ENCODE measurements at places on chromosomes 6 and 20. TPM values are rescaled to one million over a fixed set of nuclear protein-coding genes. Genes with fewer than 3 reads are reported as not detected.

DNA sequence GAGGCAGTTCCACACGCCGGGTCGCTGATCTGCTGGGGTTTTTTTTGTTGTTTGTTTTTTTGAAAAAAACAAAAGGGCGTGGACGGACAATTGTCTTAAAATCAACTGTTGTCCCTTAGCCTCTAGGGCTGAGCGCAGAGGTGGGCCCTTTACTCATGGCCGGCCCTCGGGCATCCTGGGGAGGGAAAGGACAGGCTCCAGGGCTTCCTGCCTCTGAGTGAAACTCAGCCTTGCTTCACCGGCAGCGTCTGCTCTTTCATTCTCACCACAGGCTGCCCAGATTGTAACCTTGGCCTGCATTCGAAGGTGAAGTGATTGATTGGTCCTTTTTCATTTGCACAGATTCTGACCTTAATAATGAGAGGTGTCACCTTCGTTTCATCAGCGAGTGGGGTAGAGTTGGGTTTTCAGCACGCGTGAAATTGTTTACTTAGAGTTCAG, 797 bp downstream of the SMIM13 start:
- DNase-seq = no peak

BHLHE23 gene
- not detected for total RNA-seq

- no peak for DNase-seq
Measured at GRCh38 chr6:4059115-4059777, 19.7 kb downstream of the FAM217A start.

CRISP2 gene
- total RNA-seq = not detected

BTN3A1 gene
- total RNA-seq = 15.4 TPM

DNA sequence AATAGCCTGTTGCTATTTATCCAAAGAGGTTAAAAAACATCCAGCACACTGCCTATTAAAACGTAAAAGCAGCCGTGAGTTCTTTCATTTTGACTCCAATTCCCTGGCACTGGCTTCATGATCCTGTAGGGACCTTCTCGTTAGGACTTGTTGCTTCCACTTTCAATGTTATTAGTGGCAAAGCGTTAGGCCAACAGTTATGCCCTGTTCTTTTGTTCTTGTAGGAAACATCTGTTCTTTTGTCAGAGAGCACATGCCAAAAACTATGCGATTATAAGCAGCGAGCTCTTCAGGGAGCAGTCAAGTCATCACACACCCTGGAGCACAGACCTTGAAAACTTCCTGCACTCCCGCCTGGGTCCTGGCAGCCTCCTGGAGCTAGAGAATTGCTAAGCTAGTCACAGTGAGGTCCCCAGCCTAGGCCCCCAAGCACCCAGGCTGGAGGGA, 609.5 kb upstream of the ARID1B start:
- no peak for DNase-seq

GRCh38 chr6:83536034-83536646, 23.8 kb downstream of the PRSS35 start:
- no peak for DNase-seq

GRCh38 chr20:4082406-4083097, 67.2 kb upstream of the RNF24 start:
- DNase-seq = no peak

- DNase-seq = no peak
Measured at GRCh38 chr6:163180874-163181541, 233.5 kb upstream of the QKI start.

PPDPF gene
- total RNA-seq = 173 TPM

DNA sequence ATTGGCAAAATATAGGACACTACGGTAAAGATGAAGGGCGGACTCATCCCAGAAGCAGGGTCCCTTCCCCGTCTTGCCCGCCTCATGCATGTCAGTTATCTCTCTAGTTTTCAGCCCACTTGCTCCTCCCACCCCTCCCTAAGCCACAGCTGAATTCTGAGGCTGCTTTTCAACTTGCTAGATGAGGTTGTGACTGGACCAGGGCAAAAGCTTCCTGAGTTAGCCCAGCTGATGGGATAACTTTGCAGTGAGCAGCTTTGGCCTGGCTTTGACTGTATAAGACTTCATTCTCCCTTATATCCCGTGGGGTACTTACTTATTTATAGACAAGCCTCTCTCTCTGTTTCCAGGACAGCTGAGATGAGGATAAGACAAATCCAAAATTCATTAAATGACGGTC, 23.2 kb downstream of the GHRH start:
- DNase-seq = peak; percentile 20

- no peak for DNase-seq
Measured at GRCh38 chr6:16394632-16395031, 156.2 kb downstream of the GMPR start.

DNA sequence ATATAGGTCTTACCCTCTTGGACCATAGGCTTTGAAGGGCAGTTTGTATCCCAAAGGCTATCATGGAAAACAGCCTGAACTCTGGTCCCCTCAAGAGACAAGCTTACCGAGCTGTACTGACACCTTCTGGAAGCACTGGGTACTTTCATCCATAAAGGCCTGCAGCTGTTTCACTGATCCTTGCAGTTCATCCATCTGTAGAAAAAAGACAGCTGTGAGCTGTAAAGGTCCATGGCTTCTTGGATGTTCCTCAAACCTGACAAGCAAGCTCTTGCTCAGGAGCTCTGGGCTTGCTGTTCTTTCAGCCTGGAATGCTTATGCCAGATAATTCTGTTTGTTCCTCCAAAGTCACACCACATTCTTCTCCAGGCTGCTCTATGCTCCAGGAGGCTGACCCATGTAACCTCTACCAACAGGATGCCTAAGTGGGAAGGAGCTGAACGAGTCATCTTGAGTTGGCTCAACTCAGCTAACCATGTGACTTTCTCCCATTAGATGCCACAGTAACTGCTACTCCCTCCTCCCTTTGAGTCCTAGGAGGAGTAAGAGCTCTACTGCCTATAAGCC, 8.8 kb upstream of the NDRG3 start:
- DNase-seq = no peak

DNA sequence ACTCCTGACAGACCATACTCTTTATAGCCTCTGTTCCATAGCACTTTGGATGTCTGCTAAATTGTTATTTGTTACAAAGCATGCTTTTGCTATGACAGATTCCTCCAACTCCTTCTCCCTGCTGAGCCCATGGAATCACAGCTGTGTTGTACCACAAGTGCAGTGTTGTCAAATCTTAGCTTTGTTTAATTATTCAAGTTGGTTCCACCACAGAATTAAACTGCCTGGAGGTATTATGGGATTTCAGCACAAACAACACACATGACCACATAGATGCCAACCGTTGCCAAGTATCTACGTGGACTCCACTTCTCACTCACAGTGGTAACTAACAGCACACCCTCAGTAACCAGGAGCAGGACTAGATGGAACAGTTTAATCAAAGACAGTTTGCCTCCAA, 32.7 kb upstream of the MARCKS start:
- no peak for DNase-seq

MAPK14 gene
- 94.4 TPM for total RNA-seq

DNA sequence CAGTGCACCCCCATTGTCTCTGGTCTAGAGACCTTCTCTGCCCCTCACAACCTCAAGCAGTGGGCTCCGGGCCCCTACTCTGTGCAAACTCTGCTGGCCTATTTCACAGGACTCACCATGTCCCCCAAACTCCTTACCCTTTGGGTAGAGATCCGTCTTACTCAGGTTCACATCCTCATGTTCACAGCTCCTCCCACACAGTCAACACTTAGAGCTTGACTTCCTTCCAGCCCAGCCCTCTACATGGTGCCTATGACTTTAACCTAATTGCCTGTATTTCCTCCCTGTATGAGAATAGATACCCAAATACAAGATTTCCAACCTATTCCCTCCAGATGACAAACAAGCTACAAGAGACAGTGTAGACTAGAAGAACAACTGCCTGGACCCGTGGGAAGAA, 528.6 kb upstream of the JARID2 start:
- DNase-seq = no peak

CCN6 gene
- total RNA-seq = not detected

- DNase-seq = no peak
Measured at GRCh38 chr6:135159531-135159930, 21.6 kb upstream of the MYB start.

GRCh38 chr6:54655162-54655561, 191.4 kb upstream of the FAM83B start:
- no peak for DNase-seq

KCNK5 gene
- 0.87 TPM for total RNA-seq

- DNase-seq = peak; percentile 55
Measured at GRCh38 chr20:437787-438486, 24.4 kb downstream of the TBC1D20 start.

- DNase-seq = no peak
Measured at GRCh38 chr6:144334150-144334708, 49.1 kb downstream of the UTRN start.

AIF1 gene
- 60.1 TPM for total RNA-seq

DNA sequence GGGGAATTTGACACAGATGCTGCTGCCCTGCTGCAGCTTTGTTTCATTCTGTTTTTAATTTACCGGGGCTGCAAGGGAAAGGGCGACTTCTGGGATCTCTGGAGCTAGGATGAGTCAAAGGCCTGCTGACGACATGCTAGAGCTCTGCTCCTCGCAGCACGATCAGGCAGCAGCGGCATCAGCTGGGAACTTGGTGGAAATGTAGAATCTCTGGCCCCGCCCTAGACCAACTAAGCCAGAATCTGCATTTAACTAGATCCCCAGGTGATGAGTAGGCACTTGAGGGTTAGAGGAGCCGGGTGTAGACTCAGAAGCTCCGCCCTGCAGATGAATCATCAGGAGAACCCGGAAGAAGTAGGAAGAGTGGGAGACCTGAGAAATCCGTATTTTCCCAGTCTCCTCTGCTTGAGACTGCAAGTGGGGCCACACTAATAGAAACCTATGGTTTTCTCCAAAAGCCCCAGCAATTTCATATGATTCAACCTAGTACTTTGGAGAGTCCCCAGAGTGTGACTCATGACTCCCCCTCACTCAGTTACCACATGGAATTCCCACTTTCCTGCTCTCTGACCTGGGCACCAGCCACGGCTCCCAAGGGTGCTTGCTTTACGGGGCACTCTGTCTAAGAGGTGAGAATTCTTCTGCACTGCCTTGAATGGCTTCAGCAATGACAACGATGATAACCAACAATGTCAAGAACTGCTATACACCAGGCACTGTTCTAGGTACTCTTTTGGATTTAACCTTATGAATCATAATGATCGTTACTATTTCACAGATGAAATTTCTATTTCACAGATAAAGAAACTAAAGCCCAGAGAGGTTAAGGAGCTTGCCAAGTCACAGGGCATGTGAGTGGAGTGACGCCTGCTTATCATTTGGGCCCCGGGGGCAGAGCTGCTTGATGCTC, 18.1 kb downstream of the TUBB2B start:
- no peak for DNase-seq

APOBEC2 gene
- not detected for total RNA-seq

DNA sequence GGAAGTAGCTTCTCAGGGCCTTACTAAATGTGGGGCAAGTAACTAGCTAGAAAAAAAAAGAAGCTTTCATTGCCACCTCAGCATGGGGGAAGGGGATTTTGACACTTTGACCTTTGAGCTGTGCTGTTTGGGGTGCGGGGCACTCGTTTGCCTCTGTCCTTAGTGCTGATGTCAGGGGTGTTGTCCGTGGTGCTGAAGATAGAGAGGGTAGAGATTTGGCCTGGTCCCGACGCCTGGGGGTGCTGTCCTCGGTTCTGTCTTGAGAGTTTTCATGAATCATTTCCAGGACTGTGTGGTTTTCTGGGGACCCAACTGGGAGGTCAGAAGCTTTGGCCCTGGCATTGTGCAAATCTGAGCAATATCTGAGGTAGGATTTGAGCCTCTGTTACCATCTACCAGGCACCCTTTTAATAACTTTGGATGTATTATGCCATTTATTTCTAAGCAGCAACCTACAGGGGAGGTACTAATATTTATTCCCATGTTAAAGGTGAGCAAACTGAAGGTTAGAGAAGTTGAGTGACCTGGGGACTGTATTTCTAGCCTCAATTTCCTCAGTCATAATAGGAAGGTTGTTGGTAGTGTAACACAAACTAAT, 78.0 kb downstream of the DLGAP4 start:
- no peak for DNase-seq

DNA sequence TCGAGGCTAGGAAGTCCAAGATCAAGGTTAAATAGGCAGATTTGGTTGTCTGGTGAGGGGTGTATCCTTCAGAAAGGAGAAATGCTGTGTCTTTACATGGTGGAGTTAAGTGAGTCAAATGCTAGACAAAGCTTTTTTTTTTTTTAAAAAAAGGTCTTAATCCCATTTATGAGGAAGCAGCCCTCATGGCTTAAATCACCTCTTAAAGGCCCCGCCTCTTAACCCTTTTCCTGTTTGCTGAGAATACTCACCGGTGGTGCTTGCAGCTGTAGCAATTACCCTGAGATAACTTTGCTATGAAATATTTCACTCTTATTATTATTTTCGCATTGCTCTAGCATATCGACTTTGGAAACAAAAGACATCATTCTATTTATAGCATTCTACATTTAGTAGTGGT, 30.8 kb downstream of the FBXO30 start:
- no peak for DNase-seq

GHRH gene
- total RNA-seq = not detected

- DNase-seq = no peak
Measured at GRCh38 chr20:57080796-57081195, 185.6 kb downstream of the BMP7 start.

DNA sequence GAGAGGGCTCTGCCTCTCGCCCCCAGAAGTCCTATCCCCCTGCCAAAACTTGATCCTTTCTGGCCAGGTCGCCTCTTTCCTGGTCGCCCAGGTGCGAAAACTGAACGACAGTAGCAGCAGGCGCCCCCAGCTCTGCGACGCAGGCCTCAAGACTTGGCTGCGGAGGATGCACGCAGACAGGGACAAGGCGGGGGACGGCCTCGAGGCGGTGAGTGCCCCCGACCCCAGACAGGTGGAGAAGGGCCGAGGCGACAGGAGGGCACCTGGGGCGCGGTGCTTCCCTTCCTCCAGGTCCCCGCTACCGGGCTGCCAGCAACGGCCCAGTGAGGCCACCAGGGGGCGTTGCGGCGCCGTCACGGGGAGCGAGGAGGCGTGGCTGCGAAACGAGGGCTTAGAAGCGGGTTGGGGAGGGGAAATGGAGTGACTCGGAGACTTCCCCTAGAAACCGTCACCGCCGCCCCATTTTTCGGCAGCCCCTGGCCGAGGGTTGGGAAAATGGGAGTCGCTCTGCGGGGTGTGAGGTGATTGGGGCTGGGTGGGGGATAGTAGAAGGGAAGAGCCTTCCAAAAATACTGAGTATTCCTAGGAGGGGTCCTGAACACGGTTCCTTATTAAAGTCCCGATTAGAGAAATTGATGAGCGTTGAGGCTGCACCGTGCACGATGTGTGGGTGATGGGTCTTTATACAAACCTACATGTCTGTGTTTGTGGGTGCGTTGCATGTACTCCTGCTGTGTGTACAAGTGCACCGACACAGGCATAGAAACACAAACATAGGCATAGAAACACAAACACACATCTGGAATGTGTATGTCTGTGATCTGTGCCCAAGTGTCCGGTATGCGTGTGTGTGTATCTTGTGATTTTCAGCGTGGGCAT, 44.6 kb downstream of the ARHGAP40 start:
- DNase-seq = peak; percentile 91

TFAP2D gene
- total RNA-seq = not detected

COX4I2 gene
- total RNA-seq = 2.3 TPM

- no peak for DNase-seq
Measured at GRCh38 chr6:169312658-169313346, 59.2 kb upstream of the THBS2 start.
